NCI-H524 (cell line): ENCODE measurements at places on chromosomes 11 and 22.
A peak's percentile ranks its signal among the peaks of the same experiment; 100 is the strongest.

- DNase-seq: no peak
These were observed 116.1 kb downstream of the CCDC34 start for GRCh38 chr11:27246925-27247324.

GRCh38 chr11:75450236-75450635, 17.2 kb upstream of the KLHL35 start:
- DNase-seq: no peak

DNA sequence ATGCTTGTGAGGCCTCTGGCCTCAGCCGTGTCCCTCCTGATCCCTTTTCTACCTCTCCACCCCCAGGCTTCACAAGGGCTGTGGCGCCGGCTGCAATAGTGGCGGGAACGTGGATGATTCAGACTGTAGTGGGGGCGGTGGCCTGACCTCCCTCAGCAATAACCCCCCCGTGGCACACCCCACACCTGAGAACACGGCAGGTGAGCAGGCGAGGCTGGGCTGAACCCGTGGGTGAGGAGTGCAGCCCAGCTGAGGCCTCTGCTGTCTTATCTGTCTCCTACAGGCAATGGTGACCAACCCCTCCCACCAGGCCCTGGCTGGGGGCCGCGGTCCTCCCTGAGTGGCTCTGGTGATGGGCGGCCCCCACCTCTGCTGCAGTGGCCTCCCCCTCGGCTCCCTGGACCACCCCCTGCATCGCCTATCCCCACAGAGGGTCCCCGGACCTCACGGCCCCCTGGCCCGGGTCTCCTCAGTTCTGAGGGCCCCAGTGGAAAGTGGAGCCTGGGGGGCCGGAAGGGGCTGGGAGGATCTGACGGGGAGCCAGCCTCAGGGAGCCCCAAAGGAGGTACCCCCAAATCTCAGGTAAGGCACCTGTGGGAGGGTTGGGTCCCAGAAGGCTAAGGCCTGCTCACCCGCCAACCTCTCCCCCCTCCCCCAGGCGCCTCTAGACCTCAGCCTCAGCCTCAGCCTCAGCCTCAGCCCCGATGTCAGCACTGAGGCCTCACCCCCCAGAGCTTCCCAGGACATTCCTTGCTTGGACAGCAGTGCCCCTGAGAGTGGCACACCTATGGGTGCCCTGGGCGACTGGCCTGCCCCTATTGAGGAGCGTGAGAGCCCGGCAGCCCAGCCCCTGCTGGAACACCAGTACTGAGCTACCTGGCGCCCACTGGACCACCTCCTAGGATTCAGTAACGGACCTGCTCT, 1.5 kb upstream of the SIPA1 start:
- DNase-seq: no peak

GRCh38 chr11:10984250-10984649, 126.4 kb upstream of the ZBED5 start:
- no peak for DNase-seq

GRCh38 chr11:61739966-61740365, 12.5 kb upstream of the MYRF start:
- no peak for DNase-seq

GRCh38 chr11:65330544-65330943, 3.1 kb upstream of the DPF2 start:
- no peak for DNase-seq

GRCh38 chr22:22857607-22858558, 29.7 kb upstream of the IGLL5 start:
- DNase-seq: peak; percentile 61

GRCh38 chr11:67502328-67502979, 2.7 kb downstream of the PITPNM1 start:
- DNase-seq: no peak

DNA sequence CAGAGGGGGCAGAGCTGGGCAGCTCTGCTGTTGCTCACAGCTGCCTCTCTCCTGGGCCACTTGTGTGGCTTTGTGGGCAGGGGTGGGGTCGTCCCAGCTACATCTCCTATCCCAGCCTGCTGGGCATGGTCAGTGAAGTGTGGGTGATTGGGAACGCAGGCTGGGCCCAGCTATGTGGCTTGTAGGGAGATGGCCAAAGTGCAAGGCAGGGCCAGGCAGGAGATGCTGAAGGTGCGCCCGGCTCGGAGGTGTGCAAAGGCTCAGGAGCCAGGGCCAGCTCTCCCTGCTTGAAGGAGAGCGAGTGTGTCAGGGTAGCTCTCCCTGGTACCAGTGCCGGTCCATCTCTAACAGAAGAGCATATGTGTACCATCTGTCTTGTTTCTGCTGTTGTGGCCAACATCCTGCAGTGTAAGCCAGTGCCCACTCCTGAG, 8.4 kb upstream of the RANBP1 start:
- no peak for DNase-seq

GRCh38 chr11:47466201-47466600, 17.3 kb upstream of the RAPSN start:
- DNase-seq: no peak

DNA sequence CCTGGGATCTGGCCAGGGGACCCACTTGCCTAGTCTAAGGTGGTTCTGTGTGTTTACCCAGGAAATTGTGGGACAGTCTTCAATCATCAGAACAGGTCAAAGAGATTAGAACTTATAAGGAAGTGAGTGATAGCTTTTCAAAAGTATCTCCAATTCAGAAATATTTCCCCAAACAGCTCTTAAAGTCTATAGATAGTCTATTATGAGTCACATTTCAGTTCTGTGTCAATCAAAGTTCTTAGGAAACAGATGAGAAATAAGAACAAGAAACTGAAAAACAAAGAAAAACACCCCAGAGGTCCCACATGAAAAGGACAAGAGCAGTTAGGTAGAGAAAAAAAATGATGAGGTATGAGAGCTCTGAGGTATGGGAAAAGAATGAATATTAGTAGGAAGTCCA, 381.4 kb upstream of the MPPED2 start:
- DNase-seq: no peak

- no peak for DNase-seq
These were observed 292.2 kb downstream of the ST3GAL4 start for GRCh38 chr11:126647735-126648134.
